Lung microvascular endothelial cell (primary cell): ENCODE measurements at places on chromosomes 5 and 9. TPM values are rescaled to one million over a fixed set of nuclear protein-coding genes. Genes with fewer than 3 reads are reported as not detected.

NUTM2F gene
- total RNA-seq, result not detected in 2 replicates

FAM114A2 gene
- total RNA-seq, result 21.4 and 27.4 TPM in 2 replicates

LRRC14B gene
- total RNA-seq, result not detected in 2 replicates

CDH12 gene
- not detected in 2 replicates for total RNA-seq

PDCD1LG2 gene
- 1.4 and 1.5 TPM in 2 replicates for total RNA-seq

SGCD gene
- total RNA-seq, result under 0.01 and 1.4 TPM in 2 replicates

PCDHA1 gene
- under 0.01 TPM in 1 of 2 replicates, not detected in the other for total RNA-seq

SPATA31A3 gene
- not detected in 2 replicates for total RNA-seq

MTX3 gene
- total RNA-seq, result 3.3 and 4.8 TPM in 2 replicates

ADCY2 gene
- not detected in 2 replicates for total RNA-seq

SPAG8 gene
- total RNA-seq, result not detected in 2 replicates

ARSI gene
- 0.22 TPM in 1 of 2 replicates, not detected in the other for total RNA-seq

SPATA31E1 gene
- not detected in 2 replicates for total RNA-seq

RANBP17 gene
- 4.0 and 4.8 TPM in 2 replicates for total RNA-seq
